ENCODE measurements at places on chromosomes 12 and 14. TPM values are rescaled to one million over a fixed set of nuclear protein-coding genes. Genes with fewer than 3 reads are reported as not detected.

DNA sequence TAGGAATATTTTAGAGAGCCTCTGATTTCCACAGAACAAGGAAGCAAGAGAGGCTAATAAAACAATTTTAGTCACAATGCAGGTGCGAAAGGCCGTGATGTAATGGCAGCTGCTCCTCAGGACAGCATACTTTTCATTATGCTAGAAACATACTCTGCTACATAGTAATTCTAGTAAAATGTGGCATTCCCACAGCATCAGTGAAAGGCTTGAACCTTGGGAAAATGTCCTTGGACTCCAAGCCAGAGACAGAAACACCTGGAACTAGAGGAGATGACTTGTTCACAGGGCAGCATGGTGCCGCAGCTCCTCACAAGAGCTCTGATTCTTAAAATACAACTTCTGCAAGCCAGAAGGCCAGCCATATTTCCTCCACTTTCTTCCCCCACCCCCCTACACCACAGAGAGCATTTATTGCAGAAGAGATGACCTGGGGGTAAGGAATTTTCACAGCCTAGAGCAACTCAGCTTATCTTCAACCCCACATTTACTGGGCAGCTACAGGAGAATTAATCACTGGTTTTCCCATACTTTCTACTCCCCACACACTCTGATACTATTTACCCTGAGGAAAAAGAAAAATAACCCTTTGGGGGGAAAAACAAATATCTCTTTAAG is 15.8 kb downstream of the ABCC9 start:
- no peak for DNase-seq

METTL1 gene
- 12.7 TPM for polyA plus RNA-seq

ZNF219 gene
- 39.1 TPM for polyA plus RNA-seq

GRCh38 chr12:26744697-26745440 is 88.1 kb downstream of the ITPR2 start:
- peak; percentile 52 for DNase-seq

ABCC9 gene
- polyA plus RNA-seq: 10.2 TPM

DNA sequence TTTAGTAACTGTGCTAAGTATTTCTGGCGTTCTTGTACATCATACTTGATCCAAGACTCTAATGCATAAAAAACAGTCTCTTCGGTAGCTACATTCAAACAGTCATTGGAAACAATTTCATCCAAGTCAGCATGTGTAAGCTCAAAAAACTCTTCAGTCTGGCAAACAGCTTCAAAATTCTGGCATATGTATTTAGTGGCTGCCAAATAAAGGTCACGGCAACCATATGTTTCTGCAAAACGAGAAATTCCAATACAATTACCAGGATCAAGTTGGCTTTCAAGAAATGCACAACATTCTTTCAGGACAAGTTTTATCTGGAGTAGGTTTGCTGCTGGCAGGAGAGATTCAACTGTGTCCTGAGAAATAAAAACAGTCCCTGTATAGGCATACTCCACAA is 16.5 kb downstream of the KLHL28 start:
- no peak for DNase-seq

SLC6A13 gene
- polyA plus RNA-seq: 201 TPM

SLC5A8 gene
- polyA plus RNA-seq: 0.71 TPM

DNA sequence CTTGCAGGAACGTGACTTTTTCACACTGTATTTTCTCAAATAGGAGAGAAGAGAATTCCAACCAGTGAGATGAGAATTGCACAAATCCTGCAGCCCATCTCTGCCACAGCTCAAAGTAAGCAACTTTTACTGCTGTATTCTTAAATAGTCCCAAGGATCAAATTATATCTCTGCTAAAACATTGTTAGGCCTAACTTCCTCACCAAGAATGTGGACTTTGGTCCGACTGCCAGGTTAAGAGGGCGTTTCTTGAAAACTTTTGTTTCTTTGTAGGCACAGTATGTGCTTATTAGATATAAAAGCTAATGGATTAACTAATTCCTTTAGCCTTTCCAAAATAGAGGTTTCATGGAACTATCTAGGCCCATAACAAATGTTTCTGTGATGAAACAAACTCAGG is 61.4 kb upstream of the IFNG-AS1 start:
- DNase-seq: no peak

DNA sequence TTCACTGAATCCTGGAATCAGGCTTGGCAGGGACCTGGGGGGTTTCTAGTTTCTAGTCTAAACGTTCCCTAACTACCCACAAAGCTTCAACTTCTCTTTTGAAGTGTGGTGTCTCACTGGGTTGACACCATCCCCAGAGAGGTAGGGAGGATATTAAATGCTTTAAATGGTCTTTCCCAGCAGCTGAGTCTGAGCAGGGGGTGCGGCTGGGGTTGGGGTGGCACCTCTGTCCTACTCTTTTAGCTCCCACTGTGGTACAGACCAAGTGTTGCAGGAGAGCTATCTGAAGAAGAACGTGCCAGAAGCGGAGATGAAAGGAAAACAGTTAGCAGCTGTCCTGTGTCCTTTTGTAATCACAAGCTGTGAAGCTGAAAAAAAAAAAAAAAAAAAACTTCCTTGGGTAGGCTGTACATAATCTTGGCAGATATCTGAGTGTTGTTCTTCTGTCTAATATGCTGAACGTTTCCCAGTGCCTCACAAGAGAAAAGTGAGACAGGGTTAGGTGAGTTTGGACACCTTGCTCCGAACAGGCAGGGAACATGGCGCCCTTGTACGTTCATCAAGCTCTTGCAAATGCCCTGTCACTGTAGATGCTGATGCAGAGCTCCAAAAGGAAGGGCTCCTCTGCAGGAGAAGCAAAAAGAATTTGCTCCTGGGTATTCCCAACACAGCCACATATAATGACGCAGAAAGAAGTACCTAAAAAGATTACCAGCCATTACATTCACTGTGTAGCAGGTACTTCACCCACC is 447.2 kb downstream of the APAF1 start:
- DNase-seq: no peak
